ENCODE measurements at places on chromosomes 7 and 10.

DNA sequence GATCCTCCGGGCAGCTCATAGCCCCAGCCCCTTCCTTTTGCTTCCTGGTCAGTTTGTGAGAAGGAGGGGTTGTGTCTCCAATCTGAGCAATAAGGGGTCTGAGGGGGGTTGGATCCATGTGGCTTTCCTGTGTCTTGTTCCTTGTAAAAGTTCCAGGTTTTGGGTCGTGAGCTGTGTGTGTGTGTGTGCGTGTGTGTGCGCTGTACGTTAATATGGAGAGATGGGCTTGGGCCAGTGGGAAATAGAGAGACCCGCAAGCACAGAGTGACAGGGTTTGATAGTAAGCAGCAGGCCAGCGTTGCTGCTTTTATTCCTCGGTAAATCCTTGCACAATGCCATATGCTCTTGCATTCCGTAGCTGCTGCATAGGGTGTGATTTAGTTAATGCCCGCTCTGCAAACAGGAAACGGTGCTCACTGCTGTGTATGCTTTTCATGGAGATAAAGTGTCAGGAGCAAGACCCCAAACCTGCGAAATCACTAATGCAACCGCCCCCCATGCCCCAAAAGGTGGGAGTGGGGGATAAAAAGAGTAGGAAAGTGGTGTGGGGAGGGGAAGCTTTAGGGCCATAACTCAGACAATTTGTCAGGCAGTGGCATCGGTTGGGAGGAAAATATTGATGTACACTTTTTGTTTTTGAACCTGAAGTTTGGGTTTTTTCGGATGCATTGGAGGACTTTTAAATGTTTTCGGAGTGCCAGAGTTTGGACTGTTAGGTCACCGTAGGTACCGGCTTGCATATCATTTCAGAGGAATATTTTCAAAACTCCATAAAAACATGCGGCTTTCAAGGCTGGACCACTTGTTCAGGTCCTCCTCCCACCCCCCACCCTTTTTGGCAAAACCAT, 108.7 kb downstream of the TCF7L2 start:
- DNase-seq, result peak; percentile 90

GRCh38 chr10:74081192-74081803, 69.3 kb downstream of the AP3M1 start:
- peak; percentile 77 for DNase-seq

- no peak for DNase-seq
These were observed 231.6 kb downstream of the GRM8 start for GRCh38 chr7:127021019-127021738.

DNA sequence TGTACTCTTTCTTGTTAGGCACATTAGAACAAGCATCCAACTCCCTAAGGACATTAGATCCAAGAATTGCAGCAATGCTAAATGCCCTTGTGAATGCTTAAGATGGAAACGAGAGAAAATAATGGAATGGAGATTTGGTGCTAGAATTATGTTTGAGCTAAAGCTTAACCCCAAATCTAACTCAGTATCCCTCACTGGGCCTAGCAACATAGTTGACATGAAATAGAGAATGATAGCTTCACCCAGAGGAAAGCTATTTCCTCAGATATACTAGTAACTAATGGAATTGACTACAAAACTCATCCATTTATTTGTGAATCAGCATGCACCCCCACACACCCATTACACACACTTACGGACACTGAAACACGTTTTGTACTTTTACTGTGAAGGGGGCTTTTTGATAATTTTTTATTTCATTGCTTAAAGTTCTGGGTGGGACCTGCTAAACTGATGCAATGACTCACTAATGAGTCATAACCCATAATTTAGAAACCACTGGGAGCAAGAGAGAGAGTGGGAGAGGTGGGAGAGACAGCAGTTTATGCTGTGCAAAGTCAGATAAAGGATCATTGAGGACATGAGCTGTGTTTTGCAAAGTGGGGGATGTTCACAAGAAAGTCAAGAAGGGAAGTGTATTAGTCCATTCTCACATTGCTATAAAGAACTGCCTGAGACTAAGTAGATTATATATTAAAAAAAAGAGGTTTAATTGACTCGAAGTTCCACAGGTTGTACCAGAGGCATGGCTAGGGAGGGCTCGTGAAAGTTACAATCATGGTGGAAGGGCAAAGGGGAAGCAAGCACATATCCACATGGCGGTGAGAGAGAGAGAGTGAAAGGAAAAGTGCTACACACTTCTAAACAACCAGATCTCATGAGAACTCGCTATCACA, 382.7 kb downstream of the SFMBT2 start:
- DNase-seq, result peak; percentile 15

DNA sequence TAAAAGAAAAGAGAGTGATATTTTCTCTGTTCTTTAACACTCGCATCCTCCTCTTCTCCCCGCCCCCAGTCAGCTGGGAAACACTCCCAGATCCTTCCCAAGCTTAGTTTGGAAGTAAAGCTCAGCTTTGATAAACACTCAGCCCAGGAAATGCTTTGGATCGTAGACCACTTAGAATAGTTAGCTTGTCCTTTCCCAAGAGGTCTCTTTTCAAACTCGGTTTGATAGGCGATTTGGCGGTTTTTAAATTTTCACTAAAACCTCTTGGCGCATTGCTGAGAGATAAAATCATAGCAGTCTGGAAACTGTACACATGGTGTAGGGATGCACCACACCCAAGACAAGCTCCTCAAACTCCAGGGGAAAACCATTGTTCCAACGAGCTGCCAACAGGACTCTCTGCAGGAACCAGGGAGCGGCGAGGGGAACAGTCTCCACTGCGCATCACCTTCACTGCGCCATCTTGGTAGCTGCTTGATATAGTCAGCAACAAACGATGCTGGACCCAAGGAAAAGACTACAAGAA, 22.3 kb downstream of the SMURF1 start:
- peak; percentile 98 for DNase-seq
